ENCODE measurements at places on chromosomes 2 and 18.

DNA sequence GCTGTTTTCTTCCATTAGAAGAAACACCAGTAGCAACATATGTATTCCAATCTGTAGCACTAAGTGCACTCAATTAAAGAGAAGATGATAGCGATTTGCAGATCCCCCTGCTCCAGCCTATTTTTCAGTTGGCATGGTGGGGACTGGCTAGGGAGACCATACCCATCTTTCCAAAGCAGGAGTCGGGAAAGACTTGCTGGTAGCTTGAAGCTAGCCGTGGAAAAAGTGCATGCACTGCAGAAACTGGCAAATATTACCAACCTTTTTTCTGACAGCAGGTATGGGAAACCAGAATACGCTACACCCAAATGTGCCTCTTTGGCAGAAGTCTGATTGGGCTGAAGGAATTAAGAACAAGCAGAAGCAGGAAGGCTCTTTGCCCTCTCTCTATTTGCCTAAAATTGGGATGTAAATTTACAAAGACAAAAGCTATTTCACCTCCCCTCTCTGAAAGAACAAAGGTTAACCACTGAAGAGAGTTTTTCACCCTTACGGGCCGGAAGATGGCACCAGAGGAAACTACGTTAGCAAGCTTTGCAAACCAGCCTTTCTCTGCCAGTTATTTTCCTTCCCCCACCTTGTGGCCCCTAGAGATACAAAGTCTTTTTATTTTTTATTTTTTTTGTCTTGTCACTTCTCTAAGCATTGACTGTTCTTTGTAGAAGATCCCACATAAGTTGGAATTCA is 273.1 kb downstream of the DLGAP1 start:
- DNase-seq, result no peak

DNA sequence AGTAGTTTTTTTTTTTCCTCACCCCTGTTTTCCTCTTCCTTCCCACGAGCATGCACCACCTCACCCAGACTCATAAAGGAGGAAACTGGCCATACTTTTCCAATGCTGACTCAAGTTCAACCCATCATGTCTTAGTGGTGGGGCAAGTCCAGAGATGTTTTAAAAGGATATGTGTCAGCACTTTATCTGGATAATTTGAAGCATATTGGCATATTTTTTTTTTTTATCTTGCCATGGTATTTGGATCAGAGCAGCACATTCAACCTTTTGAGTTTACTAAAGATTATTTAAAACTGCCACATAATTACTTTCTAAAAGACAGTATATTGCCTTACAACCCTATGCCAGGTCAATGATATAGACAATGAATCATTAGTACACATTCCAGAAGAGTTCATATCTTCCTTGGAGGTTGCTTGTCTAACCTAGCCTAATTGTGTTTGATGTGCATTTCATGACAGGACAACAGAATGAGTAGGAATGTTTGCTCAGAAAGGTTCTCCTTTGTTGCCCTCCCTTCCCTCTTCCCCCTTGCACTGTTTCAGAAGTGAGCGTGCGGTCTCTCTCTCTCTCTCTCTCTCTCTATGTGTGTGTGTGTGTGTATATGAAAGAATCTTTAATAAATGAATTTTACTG is 950.7 kb upstream of the FAM98A start:
- no peak for DNase-seq

DNA sequence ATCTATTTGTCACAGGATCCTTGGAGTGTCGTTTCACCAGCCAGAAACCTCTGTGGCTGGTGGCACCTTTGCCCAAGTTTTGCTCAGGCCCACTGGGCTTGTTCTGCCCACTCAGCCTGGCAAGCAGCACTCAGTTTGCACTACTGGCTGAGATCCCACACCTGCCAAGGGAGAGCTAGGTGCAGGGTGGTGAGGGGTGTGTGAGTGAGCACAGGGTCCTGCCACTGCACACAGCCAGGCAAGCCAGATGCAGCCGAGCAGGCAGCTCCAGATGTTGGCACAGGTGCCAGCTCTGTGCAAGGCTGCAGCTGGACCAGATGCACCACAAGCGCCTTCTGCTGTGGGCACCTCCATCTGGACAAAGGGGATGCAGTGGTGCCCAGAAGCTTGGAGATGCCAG is 281.7 kb upstream of the UBE2E3 start:
- no peak for DNase-seq

GRCh38 chr18:70956554-70956953 is 667.7 kb downstream of the SOCS6 start:
- DNase-seq, result no peak

DNA sequence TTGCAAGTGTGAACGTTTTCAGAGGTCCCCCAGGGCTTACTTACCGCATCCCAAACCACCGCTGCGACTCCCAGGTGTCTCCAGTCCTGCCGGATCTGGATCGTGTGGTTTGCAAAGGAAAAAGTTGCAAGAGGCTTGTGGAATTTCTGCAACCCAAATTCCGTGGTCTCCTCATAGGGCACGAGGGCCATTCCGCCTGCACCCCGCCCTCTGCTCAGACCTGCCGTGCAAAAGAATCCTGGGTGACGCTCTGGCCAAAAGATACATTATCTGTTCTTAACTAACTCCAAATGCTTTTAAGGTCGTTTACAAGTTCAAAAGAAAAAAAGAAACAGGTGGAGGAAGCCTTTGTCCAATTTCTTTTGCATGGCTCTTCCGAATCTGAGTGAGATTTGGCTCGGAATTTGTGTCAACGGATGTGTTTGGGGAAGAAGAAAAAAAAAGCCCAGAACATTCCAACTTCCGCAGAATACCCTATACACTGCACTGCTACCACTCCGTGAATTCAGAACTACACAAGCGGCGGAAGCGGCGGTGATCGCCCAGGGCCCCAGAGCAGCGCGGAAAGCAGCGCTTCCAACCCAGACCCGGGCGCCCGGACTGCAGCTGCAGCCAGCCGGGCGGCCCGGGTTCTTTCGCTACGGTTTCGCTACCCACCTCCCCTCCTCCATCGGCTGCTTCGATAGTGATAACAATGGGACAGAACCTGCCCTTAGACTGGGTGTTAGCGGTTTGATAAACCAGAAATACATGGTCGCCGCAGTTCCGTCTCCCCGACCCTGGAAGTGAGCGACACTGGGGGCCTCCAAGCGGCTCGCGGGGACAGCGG is 795 bp downstream of the METTL21A start:
- peak; percentile 71 for DNase-seq

GRCh38 chr18:58861353-58861752 is 3.3 kb upstream of the ZNF532 start:
- DNase-seq, result no peak

All from occipital lobe (tissue), 3 donors.